Keratinocyte (primary cell): ENCODE measurements at places on chromosomes 16 and 17. TPM values are rescaled to one million over a fixed set of nuclear protein-coding genes. Genes with fewer than 3 reads are reported as not detected.

DNA sequence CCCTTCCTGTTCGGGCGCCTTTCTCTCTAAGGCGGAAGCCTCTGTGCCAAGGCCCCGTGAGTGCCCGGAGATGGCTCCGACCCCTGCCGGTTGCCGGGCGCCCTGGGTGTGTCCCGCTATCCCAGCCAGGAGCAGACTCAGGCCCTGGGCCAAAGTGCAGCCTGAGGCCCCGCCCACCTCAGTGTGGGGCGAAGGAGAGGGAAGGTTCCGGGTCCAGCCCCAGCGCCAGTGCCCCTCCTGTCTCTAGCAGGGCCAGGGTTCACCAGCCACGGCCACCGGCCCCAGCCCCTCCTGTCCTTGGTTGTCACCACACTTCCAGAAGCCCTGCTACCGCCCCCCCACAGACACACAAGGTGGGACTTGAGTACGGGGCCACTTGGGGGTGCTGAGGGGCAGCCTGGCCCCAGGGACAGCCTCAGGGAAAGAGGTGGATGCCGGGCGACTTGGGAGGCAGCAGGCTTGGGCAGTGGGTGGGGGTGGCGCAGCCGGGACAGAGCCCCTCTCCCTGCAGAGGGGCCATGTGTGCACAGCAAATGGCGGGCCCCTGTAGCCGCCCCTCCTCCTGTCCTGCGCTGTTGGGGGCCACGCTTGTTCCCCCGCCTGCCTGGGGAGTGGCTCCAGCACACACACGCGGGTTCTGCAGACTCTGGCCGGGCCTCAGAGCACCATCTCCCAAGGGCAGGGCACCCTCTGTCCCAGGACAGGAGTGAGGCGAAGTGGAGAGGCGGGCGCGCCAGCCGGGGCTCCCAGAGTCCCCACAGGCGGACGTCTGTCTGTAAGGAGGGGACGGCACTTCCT lies 6.0 kb downstream of the C1QTNF8 start:
- no peak for DNase-seq

- DNase-seq = no peak
These were observed 38.8 kb downstream of the SNX20 start for GRCh38 chr16:50642349-50642748.

- DNase-seq = no peak
These were observed 1729.1 kb downstream of the TP53TG3F start for GRCh38 chr16:35188288-35189155.

- DNase-seq = no peak
These were observed 3.5 kb upstream of the CMIP start for GRCh38 chr16:81440888-81441761.

DNA sequence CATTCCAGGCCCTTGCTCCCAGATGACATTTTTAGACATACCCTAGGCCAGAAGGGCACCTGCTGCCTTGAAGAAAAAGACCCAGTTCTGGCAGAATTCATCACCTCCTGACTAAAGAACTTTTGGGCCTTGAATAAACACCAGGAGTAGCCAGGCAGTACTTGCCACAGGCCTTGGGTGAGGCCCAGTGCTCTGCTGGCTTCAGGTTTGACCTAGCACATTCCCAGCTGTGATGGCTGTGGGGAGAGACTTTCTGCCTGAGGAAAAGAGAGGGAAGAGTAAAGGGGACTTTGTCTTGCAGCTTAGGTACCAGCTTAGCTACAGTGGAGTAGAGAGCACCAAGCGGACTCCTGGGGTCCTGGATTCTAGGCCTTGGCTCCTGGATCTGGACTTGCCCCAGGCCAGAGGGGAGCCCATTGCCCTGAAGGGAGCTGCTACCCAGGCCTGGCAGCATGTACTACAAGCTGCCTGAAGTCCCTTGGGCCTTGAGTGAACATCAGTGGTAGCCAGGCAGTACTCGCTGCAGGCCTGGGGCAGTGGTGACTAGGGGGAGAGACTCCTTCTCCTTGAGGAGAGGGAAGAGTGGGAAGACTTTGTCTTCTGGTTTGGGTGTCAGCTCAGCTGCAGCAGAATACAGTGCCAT lies 44.3 kb downstream of the ABCA8 start:
- DNase-seq = no peak

- DNase-seq = no peak
These were observed 36.6 kb upstream of the MED9 start for GRCh38 chr17:17440010-17440843.

DNA sequence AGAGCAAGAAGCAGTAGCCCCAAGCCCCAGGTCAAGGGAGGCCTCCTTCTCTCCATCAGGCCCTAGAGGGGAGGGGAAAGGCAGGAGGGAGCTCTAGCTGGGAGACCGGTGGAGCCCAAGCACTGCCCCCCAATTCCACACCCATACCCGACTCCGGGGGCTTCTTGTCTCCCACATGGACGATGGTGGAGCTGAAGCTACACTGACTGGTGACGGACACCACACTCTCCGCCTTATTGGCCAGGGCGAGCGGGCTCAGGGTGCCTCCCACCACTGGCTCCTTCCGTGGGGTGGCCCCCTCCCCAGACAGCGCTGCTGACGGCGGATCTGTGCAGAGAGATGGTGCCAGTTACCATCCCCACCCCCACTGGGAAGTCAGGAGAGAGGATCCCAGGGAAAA lies 6.4 kb downstream of the PER1 start:
- no peak for DNase-seq

DNA sequence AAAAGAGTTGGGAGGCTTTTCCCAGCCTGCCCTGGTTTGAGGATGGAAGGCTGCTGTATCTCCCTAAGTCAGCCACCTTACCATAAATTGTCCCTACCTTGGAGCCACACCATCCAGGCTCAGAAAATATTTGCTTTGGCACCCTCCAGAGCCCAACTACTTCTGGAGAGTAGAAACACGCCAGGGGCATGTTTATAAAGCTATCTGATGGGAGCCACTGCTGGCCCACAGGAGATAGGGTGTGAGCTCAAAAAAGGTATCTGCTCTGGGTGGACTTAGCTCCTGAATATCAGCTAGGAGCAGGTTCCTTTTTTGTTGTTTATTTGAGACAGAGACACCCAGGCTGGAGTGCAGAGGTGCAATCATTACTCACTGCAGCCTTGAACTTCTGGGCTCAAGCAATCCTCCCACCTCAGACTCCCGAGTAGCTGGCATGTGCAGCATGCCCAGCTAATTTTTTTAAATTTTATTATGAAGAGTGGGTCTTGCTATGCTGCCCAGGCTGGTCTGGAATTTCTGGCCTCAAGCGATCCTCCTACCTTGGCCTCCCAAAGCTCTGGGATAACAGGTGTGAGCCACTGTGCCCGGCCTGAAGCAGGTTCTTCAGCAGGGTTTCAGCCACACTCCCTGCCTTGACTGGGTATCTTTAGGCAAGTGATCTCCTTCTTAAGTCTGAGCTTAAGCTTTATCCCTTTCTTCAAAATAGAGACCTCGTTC lies 147.1 kb downstream of the SALL1 start:
- DNase-seq = no peak

DNA sequence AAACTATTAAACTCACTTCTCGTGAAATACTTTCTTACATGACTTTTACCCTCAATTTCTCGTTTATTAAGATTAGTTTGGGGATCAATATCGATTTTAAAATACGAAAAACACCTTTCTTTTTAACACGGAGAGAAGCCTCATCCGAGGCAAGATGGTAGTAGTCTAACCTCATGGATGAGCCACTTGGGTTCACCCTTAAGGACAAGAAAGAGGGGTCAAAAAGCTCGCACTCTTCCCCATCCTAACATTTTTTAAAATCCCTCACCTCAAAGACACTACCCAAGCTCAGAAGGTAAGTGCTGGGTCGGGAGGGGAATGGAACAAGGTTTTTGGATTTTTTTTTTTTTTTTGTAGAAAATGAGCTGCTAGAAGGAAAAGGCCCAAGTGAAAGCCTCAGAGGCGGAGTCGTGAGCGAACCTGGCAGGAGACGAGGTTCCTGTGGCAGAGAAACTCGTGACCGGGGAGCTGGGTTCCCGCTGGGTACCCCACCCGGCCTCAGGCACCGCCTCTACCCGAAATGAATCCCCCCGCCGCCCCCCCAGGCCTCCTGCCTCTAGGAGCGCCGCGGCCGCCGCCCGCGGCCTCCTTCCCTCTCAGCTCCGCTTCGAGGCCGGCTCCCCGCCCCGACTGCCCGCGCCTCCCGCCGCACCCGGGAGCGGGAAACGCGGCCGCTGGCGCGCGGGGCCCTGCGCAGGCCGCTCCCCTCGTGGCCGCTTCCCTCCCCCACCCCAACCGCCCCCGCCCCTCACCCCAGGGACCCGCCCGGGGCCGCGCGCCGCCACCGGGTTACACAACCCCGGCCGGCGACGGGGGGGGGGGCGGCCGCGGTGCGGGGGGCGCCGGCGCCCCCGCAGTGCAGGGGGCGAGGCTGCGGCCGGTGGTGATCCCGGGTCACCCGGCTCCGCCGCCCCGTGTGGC lies 1.6 kb downstream of the NUFIP2 start:
- no peak for DNase-seq

- DNase-seq = no peak
These were observed 82.0 kb upstream of the PLCG2 start for GRCh38 chr16:81696961-81697615.

DNA sequence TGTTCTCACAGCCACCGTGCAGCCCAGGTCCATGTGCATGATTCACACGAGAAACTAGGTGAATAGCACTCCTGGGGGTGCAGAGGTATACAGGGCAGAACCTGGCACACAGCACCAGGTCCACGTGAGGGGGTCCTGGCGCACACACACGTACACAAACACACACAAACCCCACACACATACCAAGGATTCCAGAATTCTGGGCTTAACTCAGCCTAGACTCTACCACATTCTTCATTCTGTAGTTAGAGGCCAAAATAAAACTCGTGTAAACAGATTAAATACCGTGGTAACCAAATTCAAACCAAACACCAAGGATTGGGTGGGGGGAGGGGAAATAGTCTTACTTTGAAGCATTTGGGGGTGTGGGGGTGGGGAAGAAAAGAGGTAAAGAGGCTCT lies 58.5 kb downstream of the XYLT1 start:
- DNase-seq = no peak

DNA sequence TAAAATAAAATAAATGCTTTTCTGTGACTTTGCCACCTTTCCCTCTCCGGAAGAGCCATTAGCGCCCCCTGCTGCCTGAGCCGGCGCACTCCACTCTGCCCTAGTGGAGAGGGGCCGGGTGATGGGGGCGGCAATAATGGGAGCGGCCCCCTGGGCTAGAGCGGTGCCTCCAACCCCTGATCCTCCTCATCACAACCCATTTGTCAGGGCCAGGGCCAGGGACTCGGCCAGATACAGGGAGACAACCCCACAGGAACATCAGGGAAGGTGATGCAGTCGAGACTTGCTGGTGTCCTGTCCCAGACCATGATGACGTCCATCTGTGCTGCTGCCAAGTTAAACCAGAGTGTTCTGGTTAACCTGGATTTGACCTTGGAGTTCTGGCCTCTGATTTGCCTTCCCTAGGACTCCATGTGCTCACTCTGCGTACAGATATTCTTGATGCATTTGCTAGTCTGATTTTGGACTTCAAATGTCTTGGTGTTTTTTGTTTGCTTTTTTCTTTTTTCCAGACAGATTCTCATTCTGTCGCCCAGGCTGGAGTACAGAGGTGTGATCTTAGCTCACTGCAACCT lies 46.1 kb upstream of the BPTF start:
- no peak for DNase-seq

DNA sequence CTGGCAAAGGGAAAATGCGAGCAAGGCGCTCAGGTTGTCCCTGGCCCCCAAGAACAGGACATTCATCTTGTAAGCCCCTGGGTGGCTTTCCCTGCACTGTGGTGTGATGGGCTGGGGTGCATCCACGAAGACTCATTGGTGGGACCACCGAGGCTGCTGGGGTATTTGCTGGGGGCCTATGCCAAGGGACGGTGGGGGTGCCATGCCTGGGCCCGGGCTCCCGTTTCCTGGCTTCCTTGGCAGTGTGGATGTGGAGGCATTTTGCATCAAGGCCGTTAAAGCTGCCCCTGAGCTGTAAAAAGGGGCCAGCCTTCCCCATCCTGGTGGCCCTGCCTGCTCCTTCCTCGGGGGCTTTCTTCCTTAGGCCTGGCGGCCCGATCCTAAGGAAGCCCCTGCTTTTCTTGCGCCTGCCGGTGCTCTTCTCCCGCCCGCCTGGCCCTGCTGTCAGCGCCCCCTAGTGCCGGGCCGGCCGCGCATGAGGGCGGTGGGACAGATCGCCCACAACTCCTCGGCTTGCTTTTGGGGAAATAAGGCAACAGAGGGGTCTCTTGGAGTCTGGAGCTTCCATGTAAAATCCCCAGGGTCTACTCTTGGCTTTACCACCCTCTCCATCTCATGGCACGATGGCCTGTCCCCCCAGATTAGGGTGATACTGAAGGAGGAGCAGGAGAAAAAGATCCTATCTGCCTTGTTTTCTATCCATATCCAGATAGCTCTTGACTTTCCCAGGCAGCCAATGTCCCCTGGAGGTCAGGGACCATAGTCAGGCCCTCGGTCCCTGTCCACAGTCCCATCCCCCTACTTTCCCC lies 9.8 kb upstream of the TBX2 start:
- DNase-seq = no peak

GRCh38 chr17:19978209-19978802 lies 678 bp upstream of the AKAP10 start:
- DNase-seq = no peak

- DNase-seq = no peak
These were observed 2.3 kb downstream of the MRPL38 start for GRCh38 chr17:75902406-75902805.

GRCh38 chr16:88357317-88358022 lies 25.3 kb upstream of the ZNF469 start:
- DNase-seq = no peak

GRCh38 chr16:86122681-86123342 lies 223.8 kb downstream of the IRF8 start:
- DNase-seq = no peak

DNA sequence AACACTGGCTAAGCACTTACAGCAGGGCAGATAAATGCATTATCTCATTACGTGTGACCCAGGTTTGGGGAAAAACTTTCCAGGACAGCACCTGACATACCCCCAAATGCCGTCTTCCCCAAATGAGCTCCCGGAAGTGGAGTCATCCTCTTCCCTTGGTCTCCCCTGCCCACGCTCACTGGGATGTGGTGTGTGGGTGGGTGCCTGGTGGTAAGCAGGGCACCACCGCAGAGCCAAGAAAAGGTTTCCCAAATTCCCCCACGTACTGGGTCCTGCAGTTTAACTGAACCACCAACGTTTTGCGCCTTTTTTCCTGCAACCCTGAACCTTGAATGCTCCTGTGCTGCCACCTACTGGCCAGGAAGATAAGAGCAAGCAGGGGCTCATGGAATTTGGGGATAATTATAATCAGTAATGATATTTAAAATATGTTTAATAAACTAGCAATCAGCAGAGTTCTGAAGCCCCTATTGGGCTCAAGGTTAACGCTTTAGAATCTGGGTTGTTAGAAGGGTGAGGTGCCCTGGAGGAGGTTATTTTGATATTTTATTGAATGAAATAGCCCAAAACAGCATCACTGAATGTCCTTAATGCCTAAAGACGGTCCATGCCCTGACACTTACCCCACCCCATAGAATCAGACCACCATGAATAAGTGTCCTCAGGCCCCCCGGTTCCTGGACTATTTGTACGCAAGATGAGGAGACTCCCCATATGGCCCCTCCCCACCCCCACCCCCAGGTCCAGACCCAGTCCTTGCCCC lies 8.0 kb downstream of the SPPL2C start:
- DNase-seq = no peak

GRCh38 chr16:51439271-51439670 lies 288.2 kb upstream of the SALL1 start:
- no peak for DNase-seq

GRCh38 chr17:15977894-15978293 lies 21.6 kb downstream of the ZSWIM7 start:
- DNase-seq = no peak

Gene SYNGR3
- polyA plus RNA-seq = 0.12 to 0.30 TPM (median 0.28 TPM) in 3 replicates

Gene RGS9
- 2.1 to 4.8 TPM (median 2.3 TPM) in 3 replicates for polyA plus RNA-seq

Gene ELMO3
- polyA plus RNA-seq = 21.0 to 38.7 TPM (median 23.4 TPM) in 3 replicates

Gene CHST5
- polyA plus RNA-seq = 0.08 to 0.19 TPM (median 0.12 TPM) in 3 replicates

Gene CCL3
- polyA plus RNA-seq = 0.48 TPM in 1 of 3 replicates, not detected in the others

Gene SLC2A4
- 0.05 TPM in 1 of 3 replicates, not detected in the others for polyA plus RNA-seq

Gene DHX40
- 19.6 to 30.7 TPM (median 20.4 TPM) in 3 replicates for polyA plus RNA-seq

Gene MVP
- 130 to 213 TPM (median 148 TPM) in 3 replicates for polyA plus RNA-seq

Gene KRT15
- polyA plus RNA-seq = 505 to 838 TPM (median 729 TPM) in 3 replicates
